Fibroblast of villous mesenchyme (primary cell): ENCODE measurements at places on chromosomes 3 and 15. TPM values are rescaled to one million over a fixed set of nuclear protein-coding genes. Genes with fewer than 3 reads are reported as not detected.

- DNase-seq, result no peak
Observed at GRCh38 chr3:178827285-178827856, 244.2 kb downstream of the ZMAT3 start.

- DNase-seq, result no peak
Observed at GRCh38 chr3:50268276-50268675, 671 bp upstream of the SEMA3B start.

DNA sequence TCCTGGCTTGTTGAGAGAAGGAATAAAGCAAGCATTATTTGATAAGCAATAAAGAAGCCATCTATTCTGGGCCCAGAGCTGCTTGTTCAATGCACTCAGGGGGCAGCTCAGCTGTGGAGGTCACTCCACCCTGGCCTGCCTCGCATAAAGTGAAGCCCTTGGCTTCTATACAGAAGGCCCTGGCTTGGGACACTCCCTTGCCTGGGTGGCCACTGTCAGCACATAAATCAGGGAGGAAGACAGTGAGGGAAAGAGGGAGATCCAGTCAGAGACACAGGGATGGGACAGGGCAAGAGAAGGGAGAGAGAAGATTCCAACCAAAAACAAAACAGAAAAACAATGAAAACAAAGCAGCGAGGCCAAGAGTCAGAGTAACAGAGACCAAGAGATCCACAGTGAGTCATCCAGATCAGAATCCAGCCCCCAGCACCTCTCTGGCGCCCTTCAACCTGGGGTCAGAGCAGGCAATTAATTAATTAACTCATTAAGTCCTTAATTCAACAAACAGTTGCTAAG is 11.8 kb downstream of the INSYN1 start:
- DNase-seq, result peak; percentile 7

Gene TGM5
- total RNA-seq, result not detected in 2 replicates

Gene ANKRD63
- not detected in 2 replicates for total RNA-seq

- no peak for DNase-seq
Observed at GRCh38 chr3:57787867-57788623, 31.9 kb downstream of the SLMAP start.

Gene DLEC1
- total RNA-seq, result under 0.01 TPM in 1 of 2 replicates, not detected in the other

- DNase-seq, result no peak
Observed at GRCh38 chr15:89095556-89095955, 7.3 kb downstream of the ABHD2 start.
